H7 (cell line): ENCODE measurements at places on chromosomes 7 and 10.

- no peak for DNase-seq
These were observed 289.0 kb downstream of the SNX13 start for GRCh38 chr7:17651341-17651740.

- DNase-seq: no peak
These were observed 37.1 kb downstream of the MAD1L1 start for GRCh38 chr7:2195400-2196246.

- DNase-seq: no peak
These were observed 2.8 kb downstream of the GPR15LG start for GRCh38 chr10:84176351-84176750.

- DNase-seq: no peak
These were observed 1049.7 kb downstream of the NRG3 start for GRCh38 chr10:82924711-82925110.

GRCh38 chr10:6025683-6026255 is 36.4 kb downstream of the IL2RA start:
- no peak for DNase-seq

- peak; percentile 76 for DNase-seq
These were observed 27.2 kb upstream of the MSRB2 start for GRCh38 chr10:23067939-23068775.

DNA sequence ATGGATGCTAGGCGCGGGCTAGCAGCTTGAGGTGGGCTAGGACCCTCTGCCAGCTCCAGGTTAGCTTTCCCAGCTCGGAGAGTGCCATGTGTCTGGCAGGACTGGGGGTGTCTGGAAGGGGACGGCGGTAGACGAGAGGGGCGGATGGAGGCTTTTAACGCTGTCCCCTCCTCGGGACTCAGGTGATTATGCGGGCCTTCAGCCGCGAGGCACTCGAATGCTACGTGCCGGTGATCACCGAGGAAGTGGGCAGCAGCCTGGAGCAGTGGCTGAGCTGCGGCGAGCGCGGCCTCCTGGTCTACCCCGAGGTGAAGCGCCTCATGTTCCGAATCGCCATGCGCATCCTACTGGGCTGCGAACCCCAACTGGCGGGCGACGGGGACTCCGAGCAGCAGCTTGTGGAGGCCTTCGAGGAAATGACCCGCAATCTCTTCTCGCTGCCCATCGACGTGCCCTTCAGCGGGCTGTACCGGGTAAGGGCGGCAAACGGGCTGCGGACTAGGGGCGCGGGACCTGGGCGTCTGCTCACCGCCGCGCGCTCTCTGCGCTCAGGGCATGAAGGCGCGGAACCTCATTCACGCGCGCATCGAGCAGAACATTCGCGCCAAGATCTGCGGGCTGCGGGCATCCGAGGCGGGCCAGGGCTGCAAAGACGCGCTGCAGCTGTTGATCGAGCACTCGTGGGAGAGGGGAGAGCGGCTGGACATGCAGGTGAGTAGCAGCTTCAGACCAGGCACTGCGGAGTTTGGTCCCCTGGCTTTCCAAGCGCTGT is 1.1 kb downstream of the CYP26A1 start:
- peak; percentile 80 for DNase-seq

DNA sequence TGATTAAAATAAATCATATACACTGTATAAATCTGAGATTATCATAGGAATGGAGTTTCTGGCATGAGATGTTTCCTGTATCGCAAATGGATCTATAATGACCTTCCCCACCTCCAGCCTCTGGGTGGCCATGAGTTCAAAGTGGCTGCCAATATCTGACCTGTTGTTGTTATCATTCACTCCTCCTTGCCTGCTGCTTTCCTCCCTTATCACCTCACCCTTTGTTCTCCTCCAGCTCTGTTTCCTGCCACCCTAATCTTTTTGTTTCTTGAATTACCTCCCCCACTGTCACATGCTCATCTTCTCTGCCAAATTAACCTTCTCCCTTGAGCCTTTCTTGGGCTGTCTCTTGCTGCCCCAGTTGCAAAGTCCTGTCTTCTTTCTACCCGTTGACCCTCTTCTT is 12.0 kb downstream of the SCD start:
- no peak for DNase-seq
